ENCODE measurements at places on chromosomes 12 and 14.

DNA sequence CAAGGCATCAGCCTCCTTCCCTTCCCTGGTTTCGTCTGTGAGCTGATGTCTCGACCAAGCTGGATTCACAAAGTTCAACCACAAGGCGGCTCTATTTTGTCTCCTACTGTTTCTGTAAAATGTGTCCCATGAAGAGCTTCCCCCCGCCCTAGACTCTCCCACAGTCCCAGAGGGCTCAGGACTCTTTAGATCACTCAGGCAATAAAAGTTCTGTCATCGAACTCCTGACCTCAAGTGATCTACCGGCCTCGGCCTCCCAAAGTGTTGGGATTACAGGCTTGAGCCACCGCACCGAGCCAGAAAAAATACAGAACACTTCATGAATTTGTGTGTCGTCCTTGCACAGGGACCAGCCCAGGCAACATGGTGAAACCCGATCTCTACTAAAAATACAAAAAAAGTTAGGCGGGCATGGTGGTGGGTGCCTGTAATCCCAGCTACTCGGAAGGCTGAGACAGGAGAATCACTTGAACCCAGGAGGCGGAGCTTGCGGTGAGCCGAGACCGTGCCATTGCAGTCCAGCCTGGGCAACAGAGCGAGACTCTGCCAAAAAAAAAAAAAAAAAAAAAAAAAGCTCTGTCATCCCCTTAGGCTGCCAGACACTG, 149.4 kb downstream of the BCL11B start:
- no peak for DNase-seq

GRCh38 chr12:119803381-119803791, 73.7 kb downstream of the CIT start:
- no peak for DNase-seq

- DNase-seq, result no peak
Observed at GRCh38 chr14:101328412-101329028, 232.8 kb upstream of the DIO3 start.

DNA sequence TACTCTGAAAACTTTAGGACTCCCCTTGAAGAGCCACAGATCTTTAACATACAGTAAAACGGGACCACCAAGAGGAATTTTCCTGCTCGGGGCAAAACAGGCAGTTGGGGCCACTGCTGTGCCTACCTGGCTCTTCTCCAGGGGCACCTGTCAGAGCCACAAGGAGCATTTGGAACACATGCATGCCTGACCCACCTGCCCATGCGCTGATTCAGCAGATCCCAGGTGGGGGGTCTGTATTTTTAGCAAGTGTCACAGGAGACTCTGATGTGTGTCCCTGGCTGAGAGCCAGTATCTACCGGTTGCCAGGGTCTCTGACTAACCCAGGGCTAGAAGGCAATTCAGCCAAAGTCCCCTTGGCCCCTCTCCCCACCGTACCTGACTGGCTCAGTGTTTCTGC, 6.5 kb downstream of the CTDSP2 start:
- DNase-seq, result no peak

GRCh38 chr12:124399622-124400021, 104.7 kb downstream of the RFLNA start:
- DNase-seq, result peak; percentile 63

GRCh38 chr14:31439561-31439960, 17.7 kb downstream of the DTD2 start:
- no peak for DNase-seq

- DNase-seq, result peak; percentile 49
Observed at GRCh38 chr12:92570056-92570753, 132.6 kb upstream of the PLEKHG7 start.

DNA sequence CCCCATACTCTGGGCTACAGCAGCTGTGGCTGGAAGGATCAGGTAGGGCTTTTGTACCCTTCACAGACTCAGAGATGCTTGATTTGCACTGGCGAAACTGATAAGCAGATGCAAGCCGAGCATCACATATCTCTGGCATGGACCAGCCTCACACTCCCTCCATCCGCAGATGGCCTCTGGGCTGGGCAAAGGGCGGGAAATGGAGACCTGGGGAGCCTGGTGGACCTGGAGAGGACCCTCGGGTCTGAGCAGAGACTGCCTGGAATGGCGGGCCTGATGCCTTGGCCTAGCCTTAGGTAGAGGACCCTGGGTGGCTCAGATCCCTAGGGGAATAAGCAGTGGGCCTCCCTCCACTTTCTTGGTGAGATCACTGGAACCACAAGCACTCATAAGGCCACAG, 53.2 kb downstream of the GALNT16 start:
- no peak for DNase-seq

DNA sequence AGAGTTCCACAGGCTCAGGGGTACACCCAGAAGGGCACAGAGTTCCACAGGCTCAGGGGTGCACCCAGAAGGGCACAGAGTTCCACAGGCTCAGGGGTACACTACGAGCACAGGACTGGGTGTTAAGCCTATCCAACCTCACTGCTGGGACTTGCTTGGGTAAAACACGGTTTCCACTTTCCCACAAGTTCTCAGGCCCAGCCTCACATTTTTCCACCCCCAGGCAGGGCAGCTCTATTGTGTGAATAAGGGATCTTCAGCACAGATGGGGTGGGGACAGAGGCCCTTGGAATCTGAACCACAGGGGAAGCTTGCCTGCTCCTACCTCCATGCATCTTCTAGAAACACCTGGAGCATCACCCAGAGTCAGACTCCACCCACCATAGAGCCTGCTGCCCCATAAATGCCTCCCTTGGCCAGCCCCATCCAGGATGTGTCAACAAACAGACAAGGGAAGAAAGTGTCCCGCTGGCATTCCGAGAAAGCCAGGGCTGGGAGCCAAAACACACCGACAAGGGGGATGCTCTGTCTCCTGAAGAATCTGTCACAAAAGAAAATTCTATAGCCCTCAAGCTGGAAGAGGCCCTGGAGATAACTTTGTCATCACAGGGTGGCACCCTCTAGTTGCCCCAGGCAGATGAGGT, 4.8 kb downstream of the CRACR2A start:
- no peak for DNase-seq

- DNase-seq, result no peak
Observed at GRCh38 chr12:1857086-1857485, 36.7 kb downstream of the LRTM2 start.

DNA sequence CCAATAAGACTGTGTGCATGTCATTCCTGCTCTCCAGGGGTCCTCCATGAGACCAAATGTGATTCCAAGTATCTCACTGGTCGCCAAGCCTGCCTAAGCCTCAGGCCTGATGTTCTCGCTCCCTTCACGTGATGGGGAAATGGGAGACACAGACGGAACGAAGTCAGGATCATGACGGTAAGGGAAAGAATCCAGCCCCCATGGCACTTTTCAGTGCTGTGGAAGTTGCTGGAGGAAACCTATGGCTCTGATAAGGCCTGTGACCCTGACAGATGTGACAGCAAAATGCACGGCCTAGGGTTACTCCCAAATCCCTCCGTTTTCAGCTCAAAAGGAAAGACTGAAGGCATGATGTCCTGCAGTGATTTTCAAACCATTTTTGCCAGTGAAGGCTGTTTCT, 184.9 kb downstream of the CALM1 start:
- no peak for DNase-seq

DNA sequence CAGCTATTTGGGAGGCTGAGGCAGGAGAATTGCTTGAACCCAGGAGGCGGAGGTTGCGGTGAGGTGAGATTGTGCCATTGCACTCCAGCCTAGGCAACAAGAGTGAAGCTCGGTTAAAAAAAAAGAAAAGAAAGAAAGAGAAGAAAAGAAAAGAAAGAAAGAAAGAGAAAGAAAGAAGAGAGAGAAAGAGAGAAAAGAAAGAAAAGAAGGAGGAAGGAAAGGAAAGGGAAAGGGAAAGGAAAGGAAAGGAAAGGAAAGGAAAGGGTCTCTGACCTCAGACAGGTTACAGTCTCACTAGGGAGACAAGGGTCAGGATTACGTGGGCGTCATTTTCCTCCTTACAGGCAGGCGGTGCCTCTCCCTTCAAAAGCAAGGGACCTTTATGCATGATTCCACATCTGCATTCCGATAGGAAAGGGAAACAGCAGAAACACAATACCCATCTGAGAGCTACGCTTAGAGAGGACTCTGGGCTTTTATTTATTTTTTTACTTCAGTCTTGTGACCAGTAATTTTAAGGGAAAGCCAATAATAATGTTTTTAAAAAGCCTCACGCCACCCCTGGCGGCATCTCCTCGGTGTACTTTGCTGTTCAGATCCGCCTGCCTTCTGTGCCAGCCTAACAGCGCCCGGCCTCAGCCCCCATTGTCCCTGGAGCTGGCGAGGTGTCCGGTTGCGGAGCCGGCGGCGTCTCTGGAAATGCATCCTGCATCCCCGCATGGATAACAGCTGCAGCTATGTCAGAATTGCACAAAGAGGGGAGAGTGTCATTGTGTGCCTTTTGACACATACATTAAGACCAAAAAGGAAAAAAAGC, 945 bp upstream of the HIP1R start:
- DNase-seq, result no peak

- DNase-seq, result no peak
Observed at GRCh38 chr14:73524493-73524892, 12.4 kb upstream of the ACOT1 start.

DNA sequence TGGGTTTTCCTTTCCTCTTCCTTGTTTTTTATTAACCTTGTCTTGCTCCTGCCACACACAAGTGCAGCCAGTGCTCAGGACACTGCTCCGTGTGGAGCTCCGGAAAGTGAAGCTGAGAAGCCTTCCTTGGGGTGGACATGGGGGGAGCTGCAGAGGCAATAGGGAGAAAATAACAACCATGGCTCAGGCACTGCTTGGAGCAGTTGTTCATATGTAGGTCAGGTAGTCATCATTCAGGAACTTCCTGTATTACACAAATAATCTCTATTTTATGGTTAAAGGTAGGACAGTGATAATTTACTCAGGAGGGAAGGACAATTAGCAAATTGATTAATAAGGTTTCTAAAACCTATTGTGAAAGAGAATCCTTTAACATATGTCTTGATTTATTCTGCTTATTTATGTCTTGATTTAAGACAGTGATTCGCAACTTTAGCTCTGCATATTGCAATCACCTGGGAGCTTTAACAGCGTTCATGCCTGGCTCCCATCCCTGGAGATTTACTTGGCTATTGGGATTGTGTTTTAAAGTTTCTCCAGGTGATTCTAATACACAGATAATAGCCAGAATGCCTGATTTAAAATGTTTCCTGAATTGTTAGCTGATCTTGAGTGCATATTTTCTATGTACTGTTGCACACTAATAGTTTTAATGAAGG, 92.1 kb downstream of the ETV6 start:
- DNase-seq, result no peak

GRCh38 chr14:92613008-92613658, 99.6 kb downstream of the RIN3 start:
- peak; percentile 63 for DNase-seq

DNA sequence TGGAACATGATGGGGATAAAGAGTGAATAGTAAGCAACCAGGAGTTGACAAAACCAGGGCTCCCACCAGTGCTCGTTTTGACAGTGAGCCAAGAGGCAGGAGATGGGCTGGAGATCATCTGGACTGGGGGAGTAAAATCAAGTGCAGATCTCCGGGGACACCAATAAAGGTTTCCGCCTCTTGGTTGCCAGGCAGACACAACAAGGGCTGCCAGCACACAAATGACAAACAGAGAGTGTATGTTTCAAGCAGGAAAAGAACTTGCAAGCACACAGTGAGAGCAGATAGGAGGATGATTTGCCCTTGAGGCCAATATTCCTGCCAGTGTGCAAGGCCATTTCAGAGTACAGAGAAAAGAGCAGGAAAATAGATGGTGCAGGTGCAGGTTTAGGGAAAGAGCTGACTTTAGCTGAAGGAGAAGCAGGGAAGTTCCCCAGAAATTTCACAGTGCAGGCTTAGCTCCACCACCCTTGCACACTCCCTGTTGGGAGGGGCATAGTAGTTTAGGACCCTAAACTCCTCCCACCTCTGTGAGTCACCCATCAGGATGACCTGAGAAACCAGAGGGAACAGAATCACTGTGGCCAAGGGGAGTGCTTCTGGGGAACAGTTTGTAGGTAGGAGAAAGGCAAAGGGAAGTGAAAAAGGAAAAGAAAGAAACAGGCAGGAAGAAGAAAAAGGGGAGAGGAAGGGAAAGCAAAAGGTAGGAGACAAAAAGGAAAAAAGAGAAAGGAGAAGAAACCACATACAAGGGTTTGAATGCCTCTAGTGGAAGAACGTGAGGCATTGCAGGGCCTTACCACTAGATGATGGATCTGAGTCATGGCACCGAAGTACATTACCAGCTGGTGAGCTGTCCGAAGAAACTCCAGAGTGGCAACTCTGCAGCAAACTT, 404.4 kb downstream of the SLC6A15 start:
- no peak for DNase-seq

DNA sequence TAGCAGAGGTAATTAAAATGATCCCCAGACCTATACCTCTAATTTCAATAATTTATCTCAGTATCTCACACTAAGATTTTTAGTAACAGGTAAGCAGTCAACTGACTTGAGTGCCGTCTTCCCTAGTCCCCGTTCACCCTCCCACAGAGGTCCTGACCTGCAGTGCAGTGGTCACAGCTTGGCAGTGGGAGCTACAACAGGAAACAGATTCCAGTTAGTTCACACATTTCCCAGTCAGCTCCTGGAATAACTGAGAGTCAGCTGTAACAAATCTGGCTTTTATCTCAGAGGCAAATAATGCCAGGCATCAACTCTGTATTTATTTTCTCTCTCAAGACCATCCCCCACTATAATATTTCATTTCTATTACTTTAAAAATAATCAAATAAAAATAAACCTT, 308.2 kb downstream of the ATP23 start:
- no peak for DNase-seq

GRCh38 chr12:47773858-47774580, 981 bp downstream of the SLC48A1 start:
- no peak for DNase-seq

- DNase-seq, result no peak
Observed at GRCh38 chr14:53996041-53996440, 39.4 kb upstream of the BMP4 start.

DNA sequence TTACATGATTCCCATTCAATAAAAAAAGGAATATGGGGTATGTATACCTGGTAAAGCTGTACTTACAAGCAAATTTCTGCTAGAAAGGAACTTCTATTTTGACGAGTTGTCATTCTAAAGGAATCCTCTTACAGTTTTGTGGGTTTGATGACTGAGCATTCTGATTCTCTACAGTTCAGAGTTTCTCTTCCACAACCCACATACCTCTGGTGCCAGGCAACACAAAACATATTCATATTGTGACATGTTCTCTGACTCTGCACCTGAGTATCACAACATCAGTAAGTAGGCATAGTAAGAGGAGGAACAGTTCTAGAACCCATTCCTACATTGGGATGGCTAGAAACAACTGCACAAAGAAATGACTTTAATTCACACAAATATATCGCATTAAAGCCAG, 636.6 kb downstream of the MED13L start:
- DNase-seq, result no peak

DNA sequence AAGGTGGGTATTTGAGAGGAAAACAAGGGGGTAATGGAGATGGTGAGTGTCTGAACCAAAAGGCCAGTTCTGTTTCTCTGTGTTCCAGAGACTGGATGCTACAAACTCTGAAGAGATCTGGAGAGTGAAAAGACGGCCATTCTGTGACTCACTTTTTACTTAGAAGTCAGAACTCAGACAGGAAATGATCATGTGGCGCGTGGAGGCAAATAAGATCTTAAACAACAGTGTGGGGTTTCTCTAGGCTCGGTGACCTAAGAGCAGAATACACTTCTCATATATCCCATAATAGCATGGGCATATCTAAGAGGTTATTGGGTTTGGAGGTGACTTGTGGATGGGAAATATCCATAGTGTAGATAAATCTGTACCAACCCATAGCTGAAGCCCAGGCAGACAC, 463.5 kb downstream of the TMEM132D start:
- no peak for DNase-seq

- DNase-seq, result no peak
Observed at GRCh38 chr12:89844539-89844938, 135.9 kb upstream of the ATP2B1 start.

Data from liver (tissue), 10 donors.